ENCODE measurements at places on chromosomes 7 and 10.

GRCh38 chr7:150383710-150384397 lies 4.7 kb downstream of the ZNF775 start:
- DNase-seq = no peak

GRCh38 chr7:24889611-24890010 lies 90.4 kb downstream of the OSBPL3 start:
- DNase-seq = no peak

GRCh38 chr10:110901954-110902819 lies 16.8 kb downstream of the BBIP1 start:
- peak; percentile 54 for DNase-seq

GRCh38 chr7:25117226-25118047 lies 7.6 kb downstream of the CYCS start:
- no peak for DNase-seq

- DNase-seq = peak; percentile 68
These were observed 131.6 kb downstream of the DIP2C start for GRCh38 chr10:557792-558328.

DNA sequence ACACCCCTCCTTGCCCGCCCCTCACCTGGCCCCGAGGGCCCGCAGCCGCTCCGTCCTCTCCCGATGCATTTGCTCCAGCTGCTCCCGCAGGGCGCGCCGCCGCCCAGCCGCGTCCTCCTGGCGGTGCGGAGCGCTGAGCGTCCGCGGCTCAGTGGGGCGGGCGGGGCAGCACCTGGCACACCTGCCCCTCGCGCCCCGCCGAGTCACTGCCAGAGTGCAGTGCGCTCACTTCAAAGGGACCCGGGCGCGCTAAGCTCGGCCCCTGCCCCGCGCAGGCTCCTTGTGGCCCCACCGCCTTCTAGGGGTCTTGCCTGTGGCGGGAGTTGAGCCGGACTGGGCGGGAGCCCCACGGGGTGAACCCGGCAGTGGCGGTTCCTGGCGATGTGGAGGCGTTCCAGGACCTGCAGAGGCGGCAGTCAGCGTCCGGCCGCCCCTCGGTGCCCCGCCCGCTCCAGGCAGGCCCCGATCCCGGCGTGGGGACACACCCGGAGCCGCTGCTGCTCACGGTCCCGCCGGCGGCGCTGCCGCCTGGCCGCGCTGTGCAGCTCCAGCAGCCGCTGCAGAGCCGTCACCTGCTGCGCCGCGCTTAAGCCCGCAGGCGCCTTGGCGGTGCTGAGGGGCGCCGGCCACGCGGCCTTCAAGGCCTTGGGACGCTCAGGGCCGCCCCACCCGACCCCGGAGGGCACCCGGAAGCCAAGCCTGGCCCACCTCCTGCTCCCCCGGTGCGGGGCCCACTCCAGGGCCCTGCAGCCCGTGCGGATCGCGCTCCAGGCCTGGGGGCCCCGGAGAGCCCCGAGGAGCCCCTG lies 6.7 kb downstream of the ATP6V1F start:
- peak; percentile 39 for DNase-seq

DNA sequence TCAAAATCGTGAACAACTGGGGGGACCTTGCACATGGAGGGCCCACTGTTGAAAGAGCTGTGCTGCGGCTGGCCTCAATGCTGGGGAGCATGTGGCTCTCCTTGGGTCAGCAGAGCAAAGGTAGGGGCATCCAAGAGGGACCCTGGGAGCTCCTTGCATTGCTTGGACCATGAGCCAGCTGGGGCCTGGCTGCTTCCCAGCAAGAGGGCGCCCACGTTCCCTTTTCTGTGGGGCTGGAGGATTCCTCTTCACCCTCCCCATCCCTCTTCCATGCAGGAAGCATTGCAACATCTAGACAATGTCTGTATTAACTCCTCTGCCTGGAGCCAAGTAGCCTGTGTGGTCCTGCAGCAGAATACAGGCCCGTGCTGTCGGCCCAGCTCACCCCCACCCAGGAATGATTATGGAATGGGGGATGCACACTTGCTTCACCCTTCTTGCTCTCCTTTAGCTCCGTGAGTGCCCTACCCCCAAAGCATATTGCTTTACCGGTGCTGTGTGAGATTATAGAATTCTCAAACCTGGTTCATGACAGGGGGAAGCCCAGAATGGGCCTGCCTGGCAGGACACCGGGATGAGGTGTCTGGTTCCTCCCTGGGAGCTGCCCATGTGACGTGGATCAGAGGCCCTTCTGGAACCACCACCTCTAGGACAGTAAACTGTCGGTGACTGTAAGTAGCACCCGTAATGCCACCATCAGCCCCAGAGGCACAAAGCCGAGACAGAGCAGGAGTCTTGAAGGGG lies 61.9 kb downstream of the SYPL1 start:
- DNase-seq = peak; percentile 31

All from fibroblast of skin of back (primary cell).